ENCODE measurements at places on chromosomes 2 and 18.

DNA sequence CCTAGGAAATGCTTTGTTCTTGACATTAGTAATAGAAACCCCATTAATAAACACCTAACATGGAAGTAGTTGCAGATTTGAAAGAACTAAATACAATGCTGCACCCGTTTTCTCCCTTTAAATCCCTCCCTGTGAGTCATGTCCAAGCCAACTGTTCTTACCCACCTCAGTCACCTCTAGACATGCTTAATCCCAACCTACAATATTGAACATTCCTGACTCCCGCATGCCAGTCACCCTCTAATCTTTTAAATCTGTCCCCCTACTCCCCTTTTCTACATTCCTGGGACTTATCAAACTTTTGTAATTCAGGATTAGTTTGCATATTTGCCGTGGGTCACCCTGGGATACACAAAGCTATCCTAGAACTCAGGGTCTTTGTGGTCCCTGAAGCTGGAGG is 374.6 kb downstream of the IRS1 start:
- DNase-seq: no peak

DNA sequence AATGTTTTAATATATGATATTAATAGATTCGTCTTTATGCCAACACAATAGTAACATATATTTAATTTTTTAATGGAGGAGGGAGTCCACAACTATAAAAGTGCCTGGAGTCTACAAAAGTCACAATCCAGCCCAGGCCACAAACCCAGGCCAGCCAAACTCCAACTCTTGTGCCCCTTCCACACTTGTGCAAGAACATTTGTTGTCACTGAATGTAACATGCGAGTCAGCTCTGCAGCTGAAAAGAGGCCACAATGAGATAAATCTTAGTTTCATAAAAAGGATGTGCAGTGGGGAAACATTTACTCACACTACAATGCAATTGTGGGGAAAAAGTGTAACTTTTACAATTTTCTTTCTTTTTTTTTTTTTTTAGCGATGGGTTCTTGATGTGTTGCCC is 110.8 kb downstream of the MCFD2 start:
- no peak for DNase-seq

- DNase-seq: no peak
Observed at GRCh38 chr18:48923746-48924629, 26.8 kb downstream of the SMAD7 start.

- DNase-seq: no peak
Observed at GRCh38 chr18:5288517-5288935, 7.0 kb downstream of the ZBTB14 start.

DNA sequence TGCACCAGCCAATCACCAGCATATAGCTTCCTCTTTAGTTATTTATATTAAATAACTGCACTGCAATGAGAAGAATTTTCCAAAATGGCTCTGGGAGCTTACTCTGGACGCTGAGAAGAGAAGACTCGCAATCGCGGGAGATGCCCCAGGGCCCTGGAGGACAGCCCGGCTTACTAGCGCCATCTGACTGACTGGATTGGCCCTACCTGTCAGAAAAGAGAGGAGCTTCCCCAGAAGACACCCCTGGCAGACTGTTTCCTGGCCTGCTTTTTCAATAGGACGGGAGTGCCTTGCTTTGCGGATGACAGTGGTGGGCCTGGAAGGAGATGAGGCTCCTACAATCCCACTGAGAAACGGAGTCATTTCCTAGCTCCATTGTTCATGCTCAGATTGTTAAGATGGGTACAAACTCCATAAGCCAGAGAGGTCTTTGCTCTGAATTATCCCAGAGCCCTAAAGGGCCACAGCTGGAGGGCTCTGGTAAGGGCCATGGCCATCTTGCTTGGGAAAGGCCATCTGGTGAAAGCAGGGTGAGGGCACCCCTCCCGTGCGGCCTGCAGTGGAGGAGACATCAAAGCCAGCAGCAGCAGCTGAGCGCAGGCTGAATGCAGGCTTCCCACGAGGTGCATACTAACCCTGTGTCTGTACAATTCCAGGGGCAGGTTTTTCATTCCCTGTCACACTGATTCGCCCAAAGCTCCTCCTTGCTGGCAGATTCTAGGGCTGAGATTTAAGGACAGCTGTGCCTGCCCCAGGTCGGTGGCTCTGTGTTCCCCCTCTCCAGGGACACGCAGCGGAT is 92.1 kb downstream of the GALR1 start:
- no peak for DNase-seq

- peak; percentile 94 for DNase-seq
Observed at GRCh38 chr2:233566141-233566956, at the start of gene USP40. USP40 (minus strand) TSS chr2:233566782; CDS start chr2:233565554, 1,228 bp downstream.

GRCh38 chr18:77118256-77119090 is 14.1 kb downstream of the MBP start:
- no peak for DNase-seq

DNA sequence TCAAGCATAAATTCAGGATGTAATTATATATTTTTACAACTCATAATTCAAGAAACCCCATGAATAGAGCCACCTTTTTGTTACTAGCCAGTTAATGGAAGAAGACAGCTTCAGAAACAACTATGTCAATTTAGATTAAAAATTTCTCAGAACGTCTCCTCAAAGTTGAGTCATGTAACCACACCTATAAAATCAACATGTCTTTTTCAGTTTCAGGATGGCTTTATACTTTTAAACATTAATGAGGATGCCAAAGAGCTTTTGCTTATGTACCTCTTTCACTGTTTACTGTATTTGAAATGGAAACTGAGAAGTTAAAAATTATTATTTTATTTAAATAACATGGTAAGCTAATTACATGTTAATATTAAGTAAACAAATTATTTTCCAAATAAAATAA is 280.1 kb downstream of the PTH2R start:
- DNase-seq: no peak

- DNase-seq: no peak
Observed at GRCh38 chr2:240909216-240909974, 3.3 kb downstream of the CROCC2 start.

GRCh38 chr2:166803373-166804000 is 84.8 kb upstream of the XIRP2 start:
- peak; percentile 71 for DNase-seq

DNA sequence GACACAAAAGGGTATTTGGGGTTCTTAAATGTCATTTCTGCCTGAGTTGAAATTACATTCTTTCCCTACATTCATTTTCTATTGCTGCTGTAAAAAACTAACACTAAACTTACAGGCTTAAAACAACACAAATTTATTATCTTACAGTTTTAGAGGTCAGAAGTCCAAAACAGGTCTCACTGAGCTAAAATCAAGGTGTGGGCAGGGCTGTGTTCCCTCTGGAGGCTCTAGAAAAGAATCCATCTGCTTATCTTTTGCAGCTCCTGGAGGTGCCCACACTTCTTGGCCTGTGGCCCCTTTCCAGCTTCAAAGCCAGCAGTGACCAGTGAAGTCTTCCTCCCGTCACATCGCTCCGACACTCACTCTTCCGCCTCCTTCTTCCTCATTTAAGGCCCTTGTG is 23.2 kb upstream of the SLC1A4 start:
- no peak for DNase-seq

- DNase-seq: peak; percentile 14
Observed at GRCh38 chr2:214801068-214801467, 8.4 kb downstream of the BARD1 start.

DNA sequence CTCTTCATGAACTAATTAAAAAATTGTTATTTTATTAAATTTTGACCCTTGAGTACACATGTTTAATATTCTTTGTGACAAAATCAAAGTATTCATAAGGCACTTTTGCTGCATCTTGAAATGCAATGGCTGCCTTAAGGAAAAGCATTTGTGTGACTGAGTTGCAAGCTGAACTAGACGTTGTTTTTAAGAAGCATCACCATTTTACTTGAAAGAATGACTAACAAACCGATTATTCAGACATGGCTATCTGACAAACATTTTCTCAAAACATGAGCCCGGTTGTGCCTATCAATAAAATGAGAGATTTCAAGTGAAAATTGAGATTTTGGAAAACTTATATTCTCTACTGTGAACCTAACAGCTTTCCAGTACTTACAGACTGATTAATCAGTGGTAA is 2.8 kb downstream of the GCFC2 start:
- no peak for DNase-seq

- peak; percentile 32 for DNase-seq
Observed at GRCh38 chr18:70072678-70073077, 125.0 kb upstream of the CD226 start.

DNA sequence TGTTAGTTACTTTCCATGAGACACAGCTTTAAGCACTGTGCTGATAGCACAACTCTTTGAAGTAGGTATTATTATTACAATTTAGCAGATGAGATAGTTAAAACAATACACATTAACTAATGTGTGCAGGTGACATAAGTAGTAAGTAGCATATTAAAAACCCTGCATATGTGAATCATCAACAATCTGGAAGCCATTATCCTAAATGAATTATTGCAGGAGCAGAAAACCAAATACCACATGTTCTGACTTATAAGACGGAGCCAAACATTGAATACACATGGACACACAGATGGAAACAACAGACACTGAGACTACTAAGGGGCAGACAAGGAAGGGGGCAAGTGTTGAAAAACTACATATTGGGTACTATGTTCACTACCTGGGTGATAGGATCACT is 300.3 kb upstream of the GULP1 start:
- DNase-seq: no peak

DNA sequence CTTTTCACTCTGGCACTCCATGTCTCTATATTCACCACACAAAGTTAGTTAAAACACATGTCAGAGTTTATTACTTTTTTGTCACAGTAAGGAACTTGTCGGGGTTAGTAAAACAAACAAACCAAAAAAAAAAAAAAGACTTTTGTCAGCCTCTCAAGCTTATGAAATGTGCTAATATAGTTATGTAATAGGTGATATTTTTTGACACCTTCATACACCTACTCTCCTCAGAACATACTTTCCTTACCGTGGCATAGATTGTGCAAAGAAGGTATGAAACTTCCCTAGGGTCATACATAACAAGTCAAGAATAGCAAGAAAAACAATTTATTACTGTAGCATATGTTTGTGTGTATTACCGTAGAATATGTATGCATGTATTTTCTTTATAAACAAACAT is 633.3 kb downstream of the CNTNAP5 start:
- no peak for DNase-seq

GRCh38 chr2:234454433-234454832 is 42.4 kb downstream of the ARL4C start:
- DNase-seq: no peak

DNA sequence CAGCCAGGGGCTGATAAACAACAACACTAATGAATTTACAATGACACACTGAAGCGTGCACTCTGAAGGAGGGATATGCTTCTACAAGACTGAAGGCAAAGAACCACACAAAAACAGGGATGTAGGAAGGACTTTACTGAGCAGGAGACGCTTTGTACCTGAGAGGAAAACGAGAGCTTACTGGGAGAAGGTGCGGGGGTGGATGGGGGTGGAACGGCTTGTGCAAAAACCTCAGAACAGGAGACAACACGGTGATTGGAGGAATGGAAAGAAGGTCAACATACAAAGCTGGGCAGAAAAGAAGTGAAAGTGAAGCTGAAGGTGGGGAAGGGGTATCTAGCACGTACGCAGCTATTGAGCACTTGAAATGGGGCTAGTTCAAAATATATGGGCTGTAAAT is 93.1 kb downstream of the SLC8A1 start:
- peak; percentile 16 for DNase-seq

- DNase-seq: no peak
Observed at GRCh38 chr2:220785178-220785577, 786.9 kb downstream of the EPHA4 start.

DNA sequence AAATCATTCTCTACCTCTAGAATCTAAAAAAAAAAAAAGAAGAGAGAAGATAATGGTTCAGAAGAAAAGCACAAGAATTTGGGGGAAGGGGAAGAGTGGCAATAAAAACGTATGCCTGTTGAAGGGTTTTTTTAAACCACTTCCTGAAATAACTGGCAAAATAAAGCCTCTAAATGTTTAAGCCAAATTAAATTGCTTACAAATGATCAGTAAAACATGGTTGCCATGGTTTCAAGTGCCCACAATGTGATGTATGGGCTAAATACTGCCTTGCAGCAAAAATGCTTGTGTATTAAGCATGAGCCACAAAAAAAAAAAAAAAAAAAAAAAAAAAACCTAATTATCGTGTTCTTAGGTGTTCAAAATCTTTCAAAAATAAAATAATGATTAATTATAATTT is 60.8 kb downstream of the RBM43 start:
- DNase-seq: no peak

- no peak for DNase-seq
Observed at GRCh38 chr18:47780011-47780725, 150.3 kb downstream of the SMAD2 start.

- no peak for DNase-seq
Observed at GRCh38 chr18:50796495-50796894, 23.3 kb downstream of the MRO start.

GRCh38 chr18:45525301-45525700 is 90.0 kb upstream of the SLC14A2 start:
- DNase-seq: no peak

DNA sequence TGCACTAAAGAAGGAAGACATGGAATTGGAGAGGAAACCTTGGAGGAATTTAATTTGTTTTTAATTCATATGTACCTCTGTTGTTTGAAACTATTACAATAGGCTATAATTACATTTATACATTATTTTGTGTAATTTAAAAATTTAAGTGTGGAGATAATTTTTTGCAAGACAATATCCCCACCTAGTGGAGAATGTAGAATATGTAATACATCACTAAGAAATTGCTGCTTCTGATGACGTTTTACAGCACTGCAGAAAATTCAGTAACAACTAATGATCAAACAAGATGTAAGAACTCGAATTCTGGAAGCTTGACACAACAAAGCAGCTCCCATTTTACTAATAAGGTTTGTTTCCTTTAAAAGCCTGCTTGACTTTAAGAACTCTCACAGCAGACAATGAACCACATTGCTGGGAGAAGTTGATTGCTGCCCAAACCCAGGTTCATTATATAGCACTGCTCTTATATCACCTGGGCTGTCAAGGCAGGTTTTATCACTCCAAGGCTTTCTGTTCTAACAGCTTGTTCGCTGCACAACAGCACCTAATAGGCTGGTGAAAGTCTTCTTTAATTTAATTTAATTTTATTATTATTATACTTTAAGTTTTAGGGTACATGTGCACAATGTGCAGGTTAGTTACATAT is 53.4 kb downstream of the THADA start:
- DNase-seq: peak; percentile 73

- peak; percentile 19 for DNase-seq
Observed at GRCh38 chr2:149160701-149161217, 122.3 kb downstream of the LYPD6B start.

DNA sequence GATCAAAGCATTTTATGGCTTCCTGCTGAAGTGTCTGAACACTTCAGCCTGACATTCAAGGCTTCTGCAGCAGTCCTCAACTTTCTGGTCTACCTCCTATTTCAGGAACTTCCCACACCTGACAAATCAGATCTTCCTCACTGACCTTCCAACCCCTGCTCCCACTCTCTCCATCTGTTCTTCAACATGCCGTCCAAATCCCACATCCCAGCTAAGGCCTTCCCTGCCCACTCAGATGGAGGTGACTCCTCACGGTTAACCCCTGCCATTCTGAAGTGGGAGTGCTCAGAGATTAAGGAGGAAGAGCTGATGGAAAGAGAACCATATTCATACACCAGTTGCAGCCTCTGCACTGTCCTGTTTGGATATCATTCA is 104.8 kb downstream of the POLR1A start:
- DNase-seq: no peak
